Stimulated activated CD4-positive, alpha-beta T cell treated with anti-CD3 and anti-CD28 coated beads, Interleukin-12 subunit alpha, Interleukin-12 subunit beta, amount 100 ng/mL, for 48 hours (primary cell): ENCODE measurements at places on chromosomes 1 and 21.

GRCh38 chr1:203273869-203274602 lies 31.3 kb upstream of the BTG2 start:
- no peak for DNase-seq

DNA sequence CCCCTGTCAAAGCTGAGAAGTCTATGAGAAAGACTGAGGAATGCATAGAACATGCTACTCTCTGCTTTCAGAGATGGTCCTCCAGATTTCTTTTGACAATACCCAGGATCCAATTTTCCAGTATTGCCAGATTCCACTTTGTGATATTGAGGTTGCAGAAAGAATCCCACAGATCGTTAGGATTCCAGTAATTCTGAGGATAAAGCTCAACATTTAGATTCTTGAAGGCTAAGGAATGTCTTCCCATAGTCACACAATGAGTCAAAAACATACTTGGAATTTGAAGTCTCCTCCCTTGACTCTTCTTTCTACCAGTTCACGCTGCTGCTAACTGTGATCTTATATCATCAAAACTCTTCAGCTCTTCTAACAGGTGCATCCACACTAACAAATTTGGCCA lies 57.1 kb downstream of the TNFSF18 start:
- DNase-seq: no peak

DNA sequence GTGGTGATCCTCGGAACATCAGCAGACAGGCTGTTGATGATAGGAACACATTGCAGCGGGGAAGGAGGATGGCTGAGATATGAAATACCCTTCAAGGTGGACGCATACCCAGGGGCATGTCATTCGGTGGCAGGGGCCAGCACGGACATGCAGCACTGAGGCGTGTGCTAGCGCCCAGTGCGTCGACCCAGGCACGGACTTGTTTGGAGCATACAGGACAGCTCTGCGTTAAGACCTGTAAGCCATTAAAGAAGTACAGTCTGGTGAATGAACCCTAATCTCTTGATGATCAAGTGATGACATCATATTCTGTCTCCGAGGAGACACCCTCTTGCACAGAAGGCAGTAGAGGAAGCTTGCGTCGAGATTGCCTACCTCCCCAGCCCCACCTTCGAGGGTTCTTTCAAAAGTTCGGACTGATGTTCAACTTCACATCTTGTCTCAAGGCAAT lies 63.6 kb upstream of the KIF26B start:
- no peak for DNase-seq

DNA sequence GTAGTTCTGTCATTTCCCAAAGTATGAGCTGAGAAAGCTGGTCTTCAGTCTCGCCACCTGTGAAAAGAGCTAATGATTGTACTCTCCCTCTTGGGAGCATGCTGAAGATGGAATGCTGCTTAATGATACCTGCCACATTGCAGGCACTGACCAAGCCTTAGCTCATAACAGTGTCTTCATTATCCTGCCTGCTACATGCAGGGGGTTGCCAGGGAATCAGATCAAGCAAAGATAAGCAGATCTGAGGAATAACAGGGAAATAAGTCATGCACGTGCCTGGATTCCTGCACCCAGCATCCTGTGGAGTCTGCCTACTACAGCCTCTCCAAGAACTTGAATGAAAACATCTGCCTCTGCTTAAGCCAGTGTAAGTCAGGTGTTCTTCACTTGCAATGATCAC lies 667.3 kb downstream of the NPHP4 start:
- no peak for DNase-seq

- no peak for DNase-seq
Measured at GRCh38 chr1:83950106-83950661, 48.7 kb downstream of the TTLL7 start.

DNA sequence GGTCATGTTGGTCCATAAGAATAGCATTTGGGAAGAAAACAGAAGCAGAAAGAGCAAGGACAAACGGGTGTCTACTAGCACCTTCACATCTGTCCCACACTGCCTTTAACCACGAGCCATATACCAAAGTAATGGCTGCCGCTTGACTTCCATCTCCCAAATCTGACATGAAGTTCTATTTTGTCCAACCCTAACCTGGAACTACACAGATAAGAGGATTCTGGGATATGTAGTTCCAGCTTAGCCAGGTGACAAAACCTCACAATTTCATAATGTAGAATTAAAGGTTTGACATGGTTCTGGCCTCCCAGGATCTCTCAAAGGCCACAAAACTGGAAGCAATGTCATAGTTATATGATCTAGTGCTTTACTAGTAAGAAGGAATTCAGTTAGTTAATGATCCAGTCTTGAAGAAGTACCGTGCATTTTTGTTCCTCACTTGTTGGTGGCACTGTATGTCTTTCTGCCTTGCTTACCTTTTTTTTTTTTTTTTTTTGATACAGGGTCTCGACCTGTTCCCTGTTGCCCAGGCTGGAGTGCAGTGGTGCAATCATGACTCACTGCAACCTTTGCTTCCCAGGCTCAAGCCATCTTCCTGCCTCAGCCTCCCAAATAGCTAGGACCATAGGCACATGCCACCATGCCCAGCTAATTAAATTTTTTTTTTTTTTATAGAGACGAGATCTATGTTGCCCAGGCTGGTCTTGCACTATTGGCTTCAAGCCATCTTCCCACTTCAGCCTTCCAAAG lies 17.5 kb downstream of the PTGFRN start:
- DNase-seq: no peak
